ENCODE measurements at places on chromosomes 4 and X.

DNA sequence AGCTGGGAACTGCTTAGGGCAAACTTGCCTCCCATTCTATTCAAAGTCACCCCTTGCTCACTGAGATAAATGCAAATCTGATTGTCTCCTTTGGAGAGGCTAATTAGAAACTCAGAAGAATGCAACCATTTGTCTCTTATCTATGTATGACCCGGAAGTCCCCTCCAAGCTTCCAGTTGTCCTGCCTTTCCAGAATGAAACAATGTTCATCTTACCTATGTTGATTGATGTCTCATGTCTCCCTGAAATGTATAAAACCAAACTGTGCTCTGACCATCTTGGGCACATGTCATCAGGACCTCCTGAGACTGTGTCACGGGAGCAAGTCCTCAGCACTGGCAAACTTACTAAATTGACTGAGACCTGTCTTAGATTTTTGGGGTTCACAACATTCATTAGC lies 37.1 kb upstream of the TMPRSS11E start:
- no peak for DNase-seq

DNA sequence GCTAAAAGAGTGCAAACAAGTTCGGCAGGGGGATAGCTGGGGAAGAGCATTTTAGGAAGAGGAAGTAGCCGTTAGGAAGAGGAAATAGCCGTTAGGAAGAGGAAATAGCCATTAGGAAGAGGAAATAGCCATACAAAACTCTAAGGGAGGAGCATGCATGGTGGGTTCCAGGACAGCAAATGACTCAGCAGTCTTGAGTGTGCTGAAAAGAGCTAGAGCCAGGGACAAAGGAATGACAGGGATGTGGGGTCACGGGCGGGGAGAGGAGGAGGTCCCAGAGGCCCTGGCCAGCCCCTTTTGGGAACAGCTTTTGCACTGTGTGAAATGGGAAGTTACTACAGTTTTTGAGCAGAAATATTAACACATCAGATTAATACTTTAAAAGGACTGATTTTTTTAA lies 882.6 kb downstream of the TRIML1 start:
- no peak for DNase-seq

- DNase-seq, result peak; percentile 19
Measured at GRCh38 chr4:89469930-89470375, 162.4 kb upstream of the GPRIN3 start.

- peak; percentile 24 for DNase-seq
Measured at GRCh38 chr4:16717266-16717970, 181.0 kb downstream of the LDB2 start.

DNA sequence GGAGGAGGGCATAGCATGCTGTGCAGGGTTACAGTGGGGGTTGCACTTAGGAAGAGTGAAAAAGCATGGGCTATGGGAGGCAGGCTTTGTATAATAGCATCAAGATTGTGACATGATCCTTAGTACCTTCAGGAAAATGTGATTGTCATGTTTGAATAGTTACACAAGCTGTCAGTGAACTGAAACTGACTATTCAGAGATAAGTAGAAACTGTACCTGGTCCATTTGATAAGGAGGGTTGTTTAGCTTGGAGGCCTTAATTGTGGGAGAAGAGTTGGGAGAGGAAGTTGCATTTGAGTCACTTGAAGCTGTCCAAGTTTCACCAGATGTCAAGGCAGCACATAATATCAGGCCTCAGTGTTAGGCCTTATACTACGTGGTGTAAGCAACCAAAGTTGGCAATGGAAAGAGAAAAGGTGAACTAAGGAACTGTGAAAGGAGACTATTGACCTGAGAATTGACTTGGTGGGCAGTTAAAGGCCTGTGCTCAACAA lies 85.0 kb downstream of the TEX13C start:
- no peak for DNase-seq

- peak; percentile 19 for DNase-seq
Measured at GRCh38 chr4:179097741-179098140, 1655.5 kb upstream of the AGA start.

DNA sequence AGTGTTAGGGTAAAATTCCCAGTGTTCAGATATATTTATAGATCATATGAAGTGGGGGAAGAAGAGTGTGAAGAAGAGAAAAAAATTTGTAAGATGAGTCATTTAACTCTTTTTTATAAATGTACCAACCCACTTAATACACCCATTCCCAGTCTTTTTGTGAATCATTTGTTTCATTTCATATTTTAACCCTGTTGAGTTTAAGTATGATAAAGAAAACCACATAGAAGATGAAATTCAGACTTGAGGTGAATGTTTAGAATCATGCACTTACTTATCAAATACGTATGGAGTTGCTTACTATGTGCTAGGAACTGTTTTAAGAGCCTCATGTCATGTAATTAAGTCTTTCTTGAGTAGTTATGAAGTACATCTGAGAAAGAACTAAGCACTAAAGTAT lies 56.6 kb upstream of the DAPP1 start:
- DNase-seq, result no peak

All from muscle of back (tissue), 13 donors.